Stomach (tissue), 19 donors: ENCODE measurements at places on chromosomes 16 and 17. TPM values are rescaled to one million over a fixed set of nuclear protein-coding genes. Genes with fewer than 3 reads are reported as not detected.
A peak's percentile ranks its signal among the peaks of the same experiment; 100 is the strongest.

POLR3E gene
- 52.5 TPM for total RNA-seq

PLXDC1 gene
- total RNA-seq, result 8.4 TPM

TPPP3 gene
- 15.8 TPM for total RNA-seq

ODAD4 gene
- total RNA-seq, result not detected

KCNJ18 gene
- total RNA-seq, result not detected

BAHCC1 gene
- total RNA-seq, result 10.3 TPM

CUEDC1 gene
- total RNA-seq, result 10.5 TPM

APPBP2 gene
- 26.4 TPM for total RNA-seq

DNA sequence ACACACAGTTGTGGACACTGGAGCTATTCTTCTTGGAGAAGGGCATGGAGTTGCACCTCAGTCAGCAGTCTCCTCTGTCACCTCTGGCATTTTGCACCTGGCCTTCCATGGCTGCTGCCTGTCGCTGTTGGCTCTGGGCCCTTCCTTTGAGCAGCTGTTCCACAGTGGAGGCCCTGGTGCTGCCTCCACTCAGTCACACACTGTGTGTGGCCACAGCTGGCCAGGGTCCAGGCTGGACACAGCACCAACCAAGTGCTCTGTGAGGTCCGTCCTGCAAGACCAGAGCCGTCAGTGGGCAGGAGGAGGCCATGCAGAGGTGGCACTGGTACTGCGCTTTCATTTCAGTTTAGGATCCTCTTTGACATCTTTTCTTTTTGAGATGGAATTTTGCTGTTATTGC lies 21.6 kb upstream of the MED9 start:
- H3K4me1 ChIP-seq, result no peaks in the 10 kb centered on the region
- no peak for DNase-seq
- H3K4me3 ChIP-seq, result no peak overlapping the region
- no peak overlapping the region for H3K27ac ChIP-seq
- no peaks in the 10 kb centered on the region for H3K36me3 ChIP-seq

GRCh38 chr17:19978209-19978802 lies 678 bp upstream of the AKAP10 start:
- peaks cover 23% of the 10 kb centered on the region for H3K4me1 ChIP-seq
- no peaks in the 10 kb centered on the region for H3K27me3 ChIP-seq
- H3K27ac ChIP-seq, result peak overlapping the region; percentile 91
- DNase-seq, result no peak
- H3K36me3 ChIP-seq, result no peaks in the 10 kb centered on the region

- peaks cover 44% of the 10 kb centered on the region for H3K36me3 ChIP-seq
- H3K4me3 ChIP-seq, result no peak overlapping the region
- H3K27me3 ChIP-seq, result no peaks in the 10 kb centered on the region
- no peak for DNase-seq
- no peaks in the 10 kb centered on the region for H3K4me1 ChIP-seq
These were observed 151.7 kb upstream of the CHMP6 start for GRCh38 chr17:80839970-80840369.

- DNase-seq, result peak; percentile 87
- no peaks in the 10 kb centered on the region for H3K27me3 ChIP-seq
- H3K4me3 ChIP-seq, result no peak overlapping the region
- no peaks in the 10 kb centered on the region for H3K4me1 ChIP-seq
- peaks cover 43% of the 10 kb centered on the region for H3K36me3 ChIP-seq
These were observed 33.4 kb upstream of the CLEC18A start for GRCh38 chr16:69917739-69918138.

- peak overlapping the region; percentile 62 for H3K4me3 ChIP-seq
- peaks cover 50% of the 10 kb centered on the region for H3K4me1 ChIP-seq
- no peak for DNase-seq
- H3K27ac ChIP-seq, result peak overlapping the region; percentile 91
These were observed 2.5 kb downstream of the PRSS8 start for GRCh38 chr16:31133046-31133501.

DNA sequence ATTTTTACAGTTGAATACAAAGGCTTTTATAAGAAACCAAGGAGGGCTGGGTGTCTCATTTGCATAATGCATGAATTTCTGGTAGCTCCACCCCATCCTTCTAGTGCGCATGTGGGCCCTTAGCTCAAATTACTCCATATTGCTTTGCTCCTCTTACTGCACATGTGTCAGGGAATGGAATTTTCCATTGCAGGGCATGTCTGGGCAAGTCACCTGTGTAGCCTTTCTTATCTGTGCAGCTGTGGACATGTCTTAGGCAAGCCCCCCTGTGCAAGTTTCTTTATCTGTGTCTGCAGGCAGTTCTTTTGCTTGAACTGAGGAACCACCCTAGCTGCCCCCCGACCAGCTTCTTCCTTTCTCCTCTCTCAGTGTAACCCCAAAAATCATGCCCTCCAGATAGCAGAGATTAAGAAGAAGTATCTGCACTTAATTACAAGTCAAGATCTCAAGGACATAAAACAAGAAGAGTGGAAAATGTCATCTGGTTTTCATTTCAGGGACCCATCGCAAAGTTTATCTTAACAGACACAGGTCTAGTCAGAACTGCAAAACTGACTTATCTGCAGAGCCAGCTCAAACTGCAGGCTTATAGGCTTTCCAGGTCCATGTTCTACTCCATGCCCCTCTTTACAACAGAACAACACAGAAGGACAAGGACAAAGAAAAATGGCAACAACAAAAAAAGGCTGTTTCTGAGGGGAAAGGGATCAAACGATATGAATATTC lies 137.9 kb upstream of the HS3ST4 start:
- H3K4me3 ChIP-seq, result no peak overlapping the region
- no peak overlapping the region for H3K27ac ChIP-seq
- H3K27me3 ChIP-seq, result no peaks in the 10 kb centered on the region
- H3K4me1 ChIP-seq, result no peaks in the 10 kb centered on the region

DNA sequence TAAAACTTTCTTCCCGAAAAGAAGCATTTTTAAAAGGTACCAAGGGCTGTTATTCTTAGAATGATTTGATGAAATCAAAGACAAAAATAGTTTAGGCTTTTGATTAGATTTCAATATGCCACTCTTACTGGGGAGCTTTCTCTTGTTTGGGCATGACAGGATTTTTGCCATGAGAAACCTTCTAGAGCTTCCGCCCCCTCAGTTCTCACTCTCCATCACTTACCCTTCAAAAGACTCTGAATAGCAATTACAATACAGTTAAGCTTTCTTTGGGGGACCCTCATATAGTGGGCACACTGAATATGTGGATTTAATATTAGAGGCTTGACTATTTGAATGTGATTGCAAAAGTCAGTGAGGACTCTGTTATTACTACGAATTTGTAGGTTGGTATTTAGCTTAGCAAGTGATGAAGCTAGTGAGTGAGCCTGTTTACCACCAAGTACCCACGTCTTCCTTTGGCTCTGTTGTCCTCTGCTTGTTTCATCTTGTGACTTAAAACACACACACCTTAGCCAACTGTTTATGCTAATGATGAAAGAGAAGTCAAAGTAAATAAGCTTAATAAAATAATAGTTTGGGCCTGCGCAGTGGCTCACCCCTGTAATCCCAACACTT lies 158.7 kb upstream of the TBX2 start:
- no peaks in the 10 kb centered on the region for H3K27me3 ChIP-seq
- no peak overlapping the region for H3K27ac ChIP-seq
- no peaks in the 10 kb centered on the region for H3K36me3 ChIP-seq

DNA sequence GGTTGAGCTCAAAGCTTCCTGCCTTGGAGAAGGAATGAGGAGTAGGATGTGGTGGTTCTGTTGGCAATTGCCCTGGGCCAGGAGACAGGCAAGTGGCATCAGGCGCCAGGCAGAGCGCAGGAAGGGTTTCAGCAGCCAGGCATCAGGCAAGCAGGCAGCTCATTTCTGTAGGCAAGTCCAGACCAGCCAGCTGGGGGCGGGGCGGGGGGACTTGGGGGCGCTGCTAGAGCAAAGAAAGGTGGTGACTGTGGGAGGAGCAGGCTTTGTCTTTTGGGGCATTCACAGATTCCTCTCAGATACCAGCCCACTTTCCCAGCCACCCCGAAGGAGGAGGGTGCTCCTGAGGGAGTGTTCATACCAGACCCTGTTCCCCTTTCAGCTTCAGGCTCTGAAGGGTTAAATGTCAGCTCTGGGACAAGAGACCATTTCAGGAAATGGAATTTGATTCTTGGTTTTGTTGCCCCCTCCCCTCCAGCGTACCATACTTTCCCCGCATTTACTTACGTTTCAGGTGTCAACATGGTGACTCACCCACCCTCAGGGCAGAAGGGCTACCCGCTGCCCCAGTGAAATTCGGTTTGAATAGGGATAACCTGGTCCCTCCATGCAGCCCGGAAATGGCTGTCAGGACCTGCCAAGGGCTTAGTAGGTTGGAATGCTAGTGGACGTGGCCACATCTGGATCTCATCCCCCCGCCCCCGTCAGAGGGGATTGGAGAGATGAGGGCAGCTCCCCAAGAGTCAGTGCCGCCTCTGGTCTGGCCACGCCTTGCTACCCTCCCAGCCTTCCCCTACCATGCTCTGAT lies 13.2 kb downstream of the NGFR start:
- peaks cover 4% of the 10 kb centered on the region for H3K4me1 ChIP-seq
- H3K4me3 ChIP-seq, result no peak overlapping the region
- H3K36me3 ChIP-seq, result no peaks in the 10 kb centered on the region
- peaks cover 64% of the 10 kb centered on the region for H3K27me3 ChIP-seq

GRCh38 chr16:79721270-79721669 lies 120.7 kb upstream of the MAF start:
- DNase-seq, result peak; percentile 42
- H3K4me3 ChIP-seq, result no peak overlapping the region
- peaks cover 31% of the 10 kb centered on the region for H3K4me1 ChIP-seq
- H3K27me3 ChIP-seq, result no peaks in the 10 kb centered on the region
- no peaks in the 10 kb centered on the region for H3K36me3 ChIP-seq

DNA sequence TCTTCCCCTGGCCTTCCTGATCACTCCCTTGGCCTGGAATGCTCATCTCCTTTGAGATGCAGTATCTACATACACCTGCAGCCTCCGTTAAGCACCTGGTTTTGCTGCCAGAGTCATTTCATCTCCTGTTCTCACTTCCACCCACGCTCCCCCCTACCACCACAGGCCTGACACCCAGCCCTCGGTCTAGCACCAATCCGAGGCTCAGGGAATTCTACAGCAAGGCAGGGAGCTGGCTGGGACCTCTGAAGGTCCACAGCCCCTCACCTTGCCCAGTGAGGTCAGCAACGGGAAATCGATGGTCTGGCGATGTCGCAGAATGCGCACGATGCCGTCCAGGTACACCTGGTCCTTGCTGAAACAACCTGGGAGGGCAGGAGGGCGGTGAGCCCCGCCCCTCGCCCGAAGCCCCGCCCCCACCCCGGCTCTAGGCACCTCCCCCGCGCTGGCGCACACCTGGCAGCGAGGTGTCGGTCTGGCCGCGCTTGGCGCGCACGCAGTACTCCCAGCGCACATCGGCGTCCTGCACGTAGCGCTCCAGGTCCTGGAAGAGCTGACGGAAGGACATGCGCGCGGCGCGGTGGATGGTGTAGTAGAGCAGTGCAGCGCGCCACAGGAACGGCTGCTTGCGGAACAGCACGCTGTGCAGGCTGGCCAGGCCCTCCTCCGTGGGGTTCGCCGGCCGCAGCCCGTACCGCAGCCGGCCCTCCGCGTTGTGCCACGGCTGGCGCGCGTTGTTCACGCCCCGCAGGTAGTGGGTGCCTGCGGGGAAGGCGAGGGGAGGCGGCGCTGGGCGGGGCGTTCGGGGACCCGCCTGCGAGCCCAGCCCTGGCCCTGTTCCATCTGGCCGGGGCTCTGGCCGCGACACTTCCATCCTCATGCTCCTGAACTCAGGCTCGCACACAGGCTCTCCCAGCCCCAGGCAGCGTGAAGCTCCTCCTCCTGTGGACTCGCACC lies 5.7 kb downstream of the MATCAP1 start:
- H3K4me1 ChIP-seq, result peaks cover 87% of the 10 kb centered on the region
- H3K27me3 ChIP-seq, result no peaks in the 10 kb centered on the region
- peak; percentile 94 for DNase-seq
- peak overlapping the region; percentile 36 for H3K4me3 ChIP-seq
- H3K36me3 ChIP-seq, result peaks cover 7% of the 10 kb centered on the region
- peak overlapping the region; percentile 80 for H3K27ac ChIP-seq

GRCh38 chr17:5488752-5489151 lies 2.4 kb downstream of the MIS12 start:
- H3K4me3 ChIP-seq, result no peak overlapping the region
- no peak for DNase-seq
- H3K27ac ChIP-seq, result no peak overlapping the region

GRCh38 chr17:9531034-9531433 lies 44.6 kb downstream of the STX8 start:
- H3K4me3 ChIP-seq, result no peak overlapping the region
- H3K27me3 ChIP-seq, result no peaks in the 10 kb centered on the region
- H3K27ac ChIP-seq, result no peak overlapping the region
- DNase-seq, result no peak
- no peaks in the 10 kb centered on the region for H3K36me3 ChIP-seq

GRCh38 chr16:73046202-73046848 lies 1.6 kb downstream of the ZFHX3 start:
- peak overlapping the region; percentile 80 for H3K4me3 ChIP-seq
- H3K27me3 ChIP-seq, result no peaks in the 10 kb centered on the region
- peak; percentile 59 for DNase-seq
- H3K36me3 ChIP-seq, result no peaks in the 10 kb centered on the region
- H3K4me1 ChIP-seq, result peaks cover 94% of the 10 kb centered on the region
- peak overlapping the region; percentile 66 for H3K27ac ChIP-seq

GRCh38 chr16:4390266-4391260 lies 18.9 kb downstream of the VASN start:
- H3K27ac ChIP-seq, result no peak overlapping the region
- no peaks in the 10 kb centered on the region for H3K27me3 ChIP-seq
- DNase-seq, result no peak
- H3K36me3 ChIP-seq, result peaks cover 62% of the 10 kb centered on the region
- peaks cover 51% of the 10 kb centered on the region for H3K4me1 ChIP-seq
- H3K4me3 ChIP-seq, result no peak overlapping the region

- peaks cover 29% of the 10 kb centered on the region for H3K27me3 ChIP-seq
- H3K27ac ChIP-seq, result no peak overlapping the region
- H3K36me3 ChIP-seq, result no peaks in the 10 kb centered on the region
These were observed 2.7 kb upstream of the GIP start for GRCh38 chr17:48970865-48971687.

DNA sequence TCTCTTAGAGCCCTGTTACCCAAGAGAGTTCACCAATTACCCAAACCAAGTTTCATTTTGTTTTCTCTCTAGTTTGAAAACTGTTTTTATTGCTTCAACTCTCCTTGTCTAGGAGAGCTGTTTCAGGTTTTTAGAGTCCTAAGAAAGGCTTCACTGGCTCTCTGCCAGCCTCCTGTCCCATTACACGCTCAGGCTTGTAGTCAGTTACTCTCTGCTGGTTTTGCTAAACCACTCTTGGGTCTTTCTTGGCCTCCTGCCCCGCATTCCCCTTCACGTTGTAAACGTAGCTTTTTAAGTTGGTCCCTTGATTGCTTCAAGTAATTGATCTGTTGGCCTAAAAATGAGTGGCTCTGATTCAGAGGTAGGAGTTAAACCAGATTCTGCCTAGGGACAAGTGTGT lies 529.1 kb downstream of the MAF start:
- H3K27ac ChIP-seq, result peak overlapping the region; percentile 32
- H3K4me1 ChIP-seq, result no peaks in the 10 kb centered on the region
- no peaks in the 10 kb centered on the region for H3K27me3 ChIP-seq
- H3K4me3 ChIP-seq, result no peak overlapping the region
- DNase-seq, result no peak
